Kasumi-1 (cell line): ENCODE measurements at places on chromosomes 4 and X.

DNA sequence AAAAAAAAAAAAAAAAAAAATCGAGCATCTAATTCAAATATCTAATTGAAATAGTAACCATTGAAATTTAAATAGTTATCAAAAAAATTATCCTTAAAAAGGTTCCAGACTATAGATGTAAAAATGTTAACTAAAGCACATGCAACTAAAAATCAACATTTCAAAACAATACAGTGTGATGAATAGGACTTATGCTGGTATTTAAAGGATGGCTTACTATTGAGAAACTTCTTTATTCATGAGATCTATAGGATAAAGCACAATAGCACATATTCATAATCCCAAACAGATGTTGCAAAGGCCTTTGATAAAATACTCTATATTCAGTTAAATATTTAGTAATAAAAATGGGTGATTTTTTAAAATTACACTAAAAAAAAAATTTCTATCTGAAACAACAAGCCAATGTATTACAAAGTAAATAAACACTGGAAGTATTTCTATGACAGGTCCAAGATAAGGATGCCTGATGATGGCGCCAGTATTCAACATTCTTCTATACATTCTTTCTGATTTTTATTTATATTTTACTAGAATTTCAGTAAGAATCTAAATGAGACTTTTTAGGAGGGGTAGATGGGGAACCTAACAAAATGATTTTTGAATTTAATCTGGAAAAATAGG, 26.3 kb downstream of the DCLK2 start:
- DNase-seq: peak; percentile 2

- DNase-seq: no peak
Measured at GRCh38 chrX:44698357-44698756, 145.5 kb upstream of the DUSP21 start.

DNA sequence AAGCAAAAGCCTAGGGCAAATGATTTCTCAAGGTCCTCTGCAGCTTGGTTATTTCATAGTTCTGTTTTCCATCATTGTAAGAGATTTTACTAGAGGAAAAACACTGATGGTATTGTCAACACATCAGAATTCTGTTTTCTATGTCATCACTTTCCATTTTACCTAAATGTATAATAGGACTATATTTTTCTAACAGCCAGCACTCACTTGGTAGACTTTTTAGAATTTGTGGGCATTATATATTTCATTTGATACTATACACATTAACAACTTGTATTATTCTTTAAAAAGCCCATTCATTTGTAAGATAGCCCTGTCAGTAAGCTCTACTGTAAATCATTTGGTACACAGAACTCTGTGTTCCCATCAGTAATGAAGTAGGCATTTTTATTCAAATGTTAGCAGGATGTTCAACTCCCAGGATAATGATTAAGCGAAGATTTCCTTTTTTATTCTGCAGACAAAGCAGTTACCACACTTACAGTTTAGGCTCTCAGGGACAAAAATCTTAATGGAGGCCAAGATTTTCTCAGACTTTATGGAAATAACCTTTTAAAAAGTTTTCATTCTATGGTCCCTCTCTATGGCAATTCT, 143.6 kb upstream of the TEX13C start:
- DNase-seq: no peak

DNA sequence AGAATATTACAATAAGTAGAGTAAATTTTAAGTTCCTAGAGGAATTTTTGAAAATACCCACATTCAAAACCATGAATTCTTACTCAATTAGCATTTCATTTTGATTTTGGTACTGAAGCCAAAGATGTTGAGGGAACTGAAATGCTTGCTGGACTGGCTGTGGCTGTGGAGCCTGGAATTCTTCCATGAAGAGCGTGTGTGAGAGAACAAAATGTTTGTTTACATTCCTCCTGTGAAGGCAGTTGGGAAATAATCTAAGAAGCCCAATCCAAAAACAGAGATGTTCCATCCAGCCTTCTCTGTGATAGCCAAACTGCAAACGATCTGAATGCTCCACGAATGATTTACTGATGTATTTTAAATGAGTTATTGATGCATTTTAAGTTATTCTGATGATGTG, 3.8 kb upstream of the ADH1B start:
- DNase-seq: no peak

DNA sequence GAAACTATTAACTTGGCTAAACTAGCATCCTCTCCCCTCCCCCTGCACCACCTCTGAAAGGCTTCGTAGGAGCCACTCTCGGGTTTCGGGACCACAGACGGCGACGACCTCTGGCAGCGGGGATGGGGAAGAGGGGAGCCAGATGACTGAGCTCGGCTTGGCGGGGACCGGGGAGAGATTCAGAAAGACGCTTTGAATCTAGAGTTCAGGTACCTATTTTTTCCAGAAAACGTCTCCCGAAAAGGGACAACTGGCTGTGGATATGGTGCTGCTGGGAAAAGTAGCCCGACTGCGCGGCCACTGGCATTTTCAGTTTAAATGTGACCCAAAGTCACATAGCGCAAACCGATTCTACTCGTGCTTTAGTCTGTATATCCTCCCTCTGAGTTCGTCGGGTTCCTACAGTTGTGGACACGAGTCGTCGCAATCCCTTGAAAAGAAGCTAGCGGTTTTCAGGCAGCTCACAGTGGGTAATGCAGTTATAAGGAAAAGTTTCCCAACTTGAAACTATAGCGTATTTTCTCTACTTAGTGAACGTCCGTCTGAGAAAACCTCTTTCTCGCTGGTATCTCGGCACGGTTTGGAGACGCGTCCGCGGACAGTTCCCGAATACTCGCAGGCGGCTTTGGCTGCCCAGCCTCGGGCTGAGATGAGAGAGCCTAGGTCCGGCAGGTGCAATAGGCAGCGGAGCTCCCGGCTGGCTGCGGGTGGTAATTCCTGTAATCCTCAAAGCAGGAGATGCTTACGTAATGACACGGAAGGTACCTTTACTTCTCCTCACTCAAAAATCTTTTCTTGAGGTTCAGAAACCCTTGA, 1.3 kb downstream of the PARM1 start:
- peak; percentile 44 for DNase-seq

DNA sequence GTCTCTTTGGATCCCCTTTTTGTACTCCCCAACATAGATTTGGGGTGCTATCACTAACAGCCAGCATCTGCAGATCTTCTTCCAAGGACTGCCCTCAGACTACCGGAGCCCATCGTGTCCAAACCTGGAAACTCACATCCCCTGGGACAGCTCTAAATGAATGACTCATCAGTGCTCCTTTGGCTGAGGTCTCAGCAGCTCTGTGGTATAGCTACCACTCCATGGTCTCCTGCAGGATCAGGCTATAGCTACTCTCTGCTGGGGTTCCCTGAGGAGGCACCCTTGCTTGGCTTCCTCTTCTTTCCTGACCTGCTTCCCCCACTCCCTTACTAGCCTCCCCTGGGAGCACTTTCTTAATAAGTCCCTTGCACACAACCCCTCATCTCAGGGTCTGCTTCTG, 97.5 kb upstream of the PRPS2 start:
- DNase-seq: no peak

DNA sequence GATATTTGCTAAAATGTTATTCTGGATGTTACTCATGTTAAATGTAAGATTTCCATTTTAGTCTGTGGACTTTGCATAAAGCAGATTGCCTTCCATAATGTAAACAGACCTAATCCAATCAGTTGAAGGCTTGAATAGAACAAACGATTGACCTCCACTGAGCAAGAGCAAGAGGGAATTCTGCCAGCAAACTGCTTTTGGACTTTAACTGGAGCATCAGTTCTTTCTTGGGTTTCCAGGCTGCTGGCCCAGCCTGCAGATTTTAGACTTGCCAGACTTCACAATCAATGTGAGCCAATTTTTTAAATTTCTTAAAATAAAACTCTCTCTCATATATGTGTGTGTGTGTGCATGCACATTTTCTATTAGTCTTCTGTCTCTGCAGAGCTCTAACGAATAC, 1248.8 kb downstream of the ADGRL3 start:
- no peak for DNase-seq

- DNase-seq: peak; percentile 35
Measured at GRCh38 chr4:17920681-17921080, 100.9 kb downstream of the LCORL start.

- no peak for DNase-seq
Measured at GRCh38 chrX:39998636-39999406, 98.9 kb downstream of the BCOR start.

GRCh38 chrX:13843150-13843721, 26.3 kb upstream of the GPM6B start:
- no peak for DNase-seq

DNA sequence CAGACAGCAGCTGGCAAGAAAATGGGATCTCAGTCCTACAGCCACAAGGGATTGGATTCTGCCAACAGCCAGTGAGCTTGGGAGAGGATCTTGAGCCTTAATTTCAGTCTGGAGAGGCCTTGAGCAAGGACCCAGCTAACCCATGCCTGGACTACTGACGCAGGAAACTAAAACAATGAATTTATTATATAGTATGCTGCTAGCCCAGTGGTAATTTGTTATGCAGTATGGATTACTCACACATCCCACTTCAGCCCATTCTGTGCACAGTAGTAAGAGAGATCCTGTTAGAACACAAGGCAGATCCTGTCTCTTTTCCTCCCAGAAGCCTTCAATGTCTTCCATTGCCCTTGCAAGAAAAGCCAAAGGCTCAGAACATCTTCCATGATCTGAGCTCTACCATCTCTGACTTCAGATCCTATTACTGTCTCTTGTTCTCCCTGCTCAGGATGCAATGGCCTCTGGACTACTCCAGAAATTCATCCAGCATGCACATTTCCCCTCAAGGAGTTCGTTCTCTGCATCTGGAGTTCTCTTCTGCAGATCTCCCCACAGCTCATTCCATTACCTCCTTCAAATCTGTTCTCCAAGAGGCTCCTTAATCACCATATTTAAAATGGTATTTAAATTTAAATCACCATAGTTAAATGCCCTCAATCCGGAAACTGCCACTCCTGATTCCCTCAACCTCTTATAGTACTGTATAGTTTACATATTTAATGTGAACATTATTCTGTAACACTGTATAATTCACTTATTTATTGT, 27.6 kb downstream of the SMIM20 start:
- no peak for DNase-seq

- DNase-seq: no peak
Measured at GRCh38 chr4:118260309-118260708, 92.5 kb downstream of the PRSS12 start.

- no peak for DNase-seq
Measured at GRCh38 chr4:125505621-125506020, 190.9 kb downstream of the FAT4 start.

- DNase-seq: no peak
Measured at GRCh38 chrX:133783274-133783673, 202.1 kb downstream of the GPC3 start.

DNA sequence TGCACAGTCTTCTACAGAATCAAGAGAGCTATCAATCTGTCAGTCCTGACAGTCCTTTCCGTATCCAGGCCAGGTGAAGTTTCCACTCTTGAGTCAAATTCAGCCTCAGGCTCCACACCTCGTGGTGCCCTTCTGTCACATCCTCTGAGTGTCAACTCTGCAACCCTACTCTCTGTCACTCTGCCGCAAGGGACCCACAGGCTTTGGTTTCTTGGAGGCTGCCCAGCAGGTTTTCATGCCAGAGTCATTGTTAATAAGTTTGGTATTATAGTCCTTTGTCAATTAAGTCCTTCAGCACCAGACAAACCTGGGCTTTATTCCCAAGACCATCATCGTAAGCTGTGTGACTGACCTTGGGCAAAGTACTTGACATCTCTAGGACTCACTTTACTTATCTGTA, 83.4 kb upstream of the KLHL13 start:
- DNase-seq: no peak

- DNase-seq: no peak
Measured at GRCh38 chrX:106283841-106284240, 115.7 kb downstream of the PWWP3B start.

DNA sequence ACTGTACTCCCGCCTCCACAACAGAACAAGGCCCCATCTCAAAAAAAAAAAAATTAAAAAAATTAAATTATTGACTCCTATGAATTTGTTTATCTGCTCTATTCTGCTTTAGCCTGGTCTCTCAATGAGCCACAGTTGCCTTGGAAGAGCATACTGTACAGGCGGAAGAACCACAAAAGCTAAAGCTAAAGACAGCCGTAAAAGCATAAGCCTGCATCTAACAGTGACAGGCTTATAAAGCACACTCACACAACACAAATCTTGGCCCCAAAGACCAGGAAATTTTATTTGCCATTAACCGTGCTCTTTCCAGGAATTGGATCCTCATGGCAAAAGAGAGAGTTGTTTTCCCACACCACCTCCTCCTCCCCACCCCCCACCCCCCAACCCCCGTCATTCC, 53.5 kb upstream of the KLF3 start:
- DNase-seq: no peak

DNA sequence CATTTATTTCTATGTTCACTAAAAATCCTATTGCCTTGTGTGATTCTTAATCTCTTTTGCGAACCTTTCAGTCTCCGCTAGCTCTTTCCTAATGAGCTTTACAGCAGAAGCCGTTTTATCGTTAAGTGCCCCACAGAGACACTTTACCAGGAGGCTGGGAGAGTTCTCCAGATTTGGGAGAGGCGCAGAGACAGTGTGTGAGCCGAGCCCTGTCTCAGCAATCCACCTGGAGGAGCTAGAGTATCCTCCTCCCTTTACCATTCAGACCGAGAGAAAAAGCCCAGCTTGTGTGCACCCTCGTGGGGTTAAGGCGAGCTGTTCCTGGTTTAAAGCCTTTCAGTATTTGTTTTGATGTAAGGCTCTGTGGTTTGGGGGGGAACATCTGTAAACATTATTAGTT, 54.9 kb upstream of the MTM1 start:
- no peak for DNase-seq

DNA sequence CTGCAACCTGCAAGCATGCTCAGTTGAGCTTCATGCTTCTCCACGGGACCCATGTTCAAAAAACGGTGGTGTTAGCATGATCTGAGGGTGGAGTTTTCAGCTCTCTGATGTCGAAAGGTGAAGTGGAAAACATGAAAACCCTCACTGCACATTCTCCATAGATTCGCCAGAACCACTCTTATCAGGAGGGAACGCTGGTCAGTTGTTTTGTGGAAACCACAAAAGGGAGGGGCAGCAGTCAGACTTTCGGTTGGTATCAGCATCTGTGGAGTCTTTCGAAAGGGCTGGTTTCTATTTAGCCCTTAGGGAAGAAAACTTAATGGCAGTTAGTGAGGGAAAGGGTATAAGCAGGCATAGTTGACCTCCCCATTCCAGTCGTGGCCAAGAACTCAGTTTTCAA, 12.6 kb downstream of the PPA2 start:
- no peak for DNase-seq

DNA sequence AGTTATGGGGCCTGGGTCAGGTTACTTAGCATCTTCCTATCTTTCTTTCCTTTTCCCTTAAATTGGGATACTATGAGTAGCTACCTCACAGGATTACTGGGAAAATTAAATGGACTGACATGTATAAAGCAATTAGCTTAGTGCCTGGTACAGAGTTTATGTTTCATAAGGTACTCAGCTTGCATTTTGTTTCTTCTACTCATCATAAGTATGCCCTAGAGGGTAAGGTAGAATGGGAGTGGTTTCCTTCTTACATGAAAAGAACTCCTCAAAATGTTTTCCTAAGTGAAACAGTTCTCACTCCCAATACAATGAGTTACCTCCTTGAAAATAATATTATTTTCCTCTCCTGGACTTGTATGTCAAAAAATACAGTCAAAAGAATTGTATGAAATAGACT, 75.7 kb downstream of the NPFFR2 start:
- DNase-seq: no peak

- DNase-seq: no peak
Measured at GRCh38 chr4:122765692-122766352, 33.3 kb downstream of the BBS12 start.

GRCh38 chrX:129649268-129650182, 5.2 kb downstream of the APLN start:
- no peak for DNase-seq
